T-helper 2 cell treated with Interferon-gamma antibody and Interleukin-4, amounts not matched to agents 5 μg/mL and 100 μg/mL, for 36 hours (primary cell): ENCODE measurements at places on chromosomes 3 and 15.

DNA sequence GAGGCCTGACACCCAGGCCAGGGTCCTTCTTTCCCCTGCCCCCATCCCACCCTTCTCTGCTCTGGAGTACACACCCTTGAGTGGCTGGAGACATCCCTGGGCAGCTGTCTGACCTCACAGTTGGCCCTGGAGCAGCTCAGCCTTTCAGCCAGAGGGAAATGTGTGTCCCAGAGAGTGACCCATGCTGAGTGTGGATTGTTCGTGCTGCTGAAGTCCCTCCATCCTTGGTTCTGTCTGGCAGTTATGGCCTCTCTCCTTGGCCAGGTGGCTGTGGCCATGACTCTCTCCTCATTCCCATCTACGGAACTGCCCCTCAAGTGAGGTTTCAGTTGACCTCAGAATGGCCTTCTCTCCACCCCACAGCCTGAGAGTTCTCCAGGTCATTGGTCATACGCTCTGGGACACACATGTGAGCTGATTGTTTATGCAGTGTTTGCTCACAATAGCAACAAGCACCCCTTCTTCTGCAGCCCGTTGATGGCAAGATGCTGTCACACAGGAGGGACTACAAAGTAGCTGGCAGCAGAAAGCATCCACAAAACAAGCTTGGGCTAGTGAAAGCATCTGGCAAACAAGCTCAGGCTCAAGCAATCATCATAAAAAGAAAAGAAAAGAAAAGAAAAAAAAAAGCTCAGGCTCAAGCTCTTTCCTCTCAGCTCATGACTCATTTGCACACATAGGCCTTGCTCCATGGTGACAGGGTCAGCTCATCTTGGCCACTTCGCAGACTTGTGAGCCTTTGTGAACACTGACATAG lies 55.3 kb upstream of the ITGA11 start:
- H3K4me3 ChIP-seq, result no peak overlapping the region
- peaks cover 29% of the 10 kb centered on the region for H3K27me3 ChIP-seq
- no peak overlapping the region for H3K27ac ChIP-seq
- no peaks in the 10 kb centered on the region for H3K4me1 ChIP-seq
- DNase-seq, result no peak

GRCh38 chr3:50574444-50574831 lies 5.1 kb downstream of the HEMK1 start:
- H3K27ac ChIP-seq, result peak overlapping the region; percentile 94
- peaks cover 74% of the 10 kb centered on the region for H3K4me1 ChIP-seq
- H3K36me3 ChIP-seq, result peaks cover 64% of the 10 kb centered on the region
- no peaks in the 10 kb centered on the region for H3K27me3 ChIP-seq

DNA sequence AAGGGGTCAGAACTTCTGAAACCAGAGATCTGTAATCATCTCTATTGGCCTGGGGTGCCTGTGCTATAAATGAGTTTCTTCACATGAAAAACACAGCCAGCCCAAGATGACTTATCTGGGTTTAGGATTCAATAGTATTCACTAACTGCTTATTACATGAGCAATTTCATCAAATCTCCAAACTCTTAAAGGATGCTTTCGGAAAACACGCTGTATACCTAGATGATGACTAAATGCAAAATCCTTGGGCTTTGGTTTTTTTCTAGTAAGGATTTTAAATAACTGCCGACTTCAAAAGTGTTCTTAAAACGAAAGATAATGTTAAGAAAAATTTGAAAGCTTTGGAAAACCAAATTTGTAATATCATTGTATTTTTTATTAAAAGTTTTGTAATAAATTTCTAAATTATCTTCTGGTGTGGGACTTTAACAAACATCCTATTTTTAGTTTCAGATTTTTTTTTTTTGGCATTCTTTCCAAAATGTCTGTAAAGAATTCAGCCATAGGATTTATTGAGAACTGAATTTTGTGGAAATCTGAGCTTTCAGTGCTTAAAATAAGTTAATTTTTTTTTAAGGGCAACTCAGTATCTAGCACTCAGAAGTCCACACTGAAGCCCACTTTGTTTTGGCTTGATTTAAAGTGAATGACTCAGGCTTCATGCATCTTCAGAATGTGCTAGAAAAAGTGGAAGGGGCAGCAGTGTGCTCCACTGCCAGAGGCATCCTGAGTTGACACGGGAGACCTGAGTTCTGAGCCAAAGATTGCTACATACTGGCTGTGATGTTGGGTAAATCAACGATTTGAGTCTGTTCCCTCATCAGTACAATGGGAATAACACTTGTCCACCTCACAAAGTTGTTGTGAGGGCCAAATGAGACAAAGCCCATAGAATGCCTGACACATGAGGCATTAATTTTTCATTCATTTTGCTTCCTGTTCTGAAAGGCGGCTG lies 18.7 kb downstream of the TMEM43 start:
- H3K4me1 ChIP-seq, result peaks cover 32% of the 10 kb centered on the region
- H3K27ac ChIP-seq, result peak overlapping the region; percentile 96
- peaks cover 42% of the 10 kb centered on the region for H3K36me3 ChIP-seq
- peak overlapping the region; percentile 67 for H3K4me3 ChIP-seq
- no peaks in the 10 kb centered on the region for H3K27me3 ChIP-seq

DNA sequence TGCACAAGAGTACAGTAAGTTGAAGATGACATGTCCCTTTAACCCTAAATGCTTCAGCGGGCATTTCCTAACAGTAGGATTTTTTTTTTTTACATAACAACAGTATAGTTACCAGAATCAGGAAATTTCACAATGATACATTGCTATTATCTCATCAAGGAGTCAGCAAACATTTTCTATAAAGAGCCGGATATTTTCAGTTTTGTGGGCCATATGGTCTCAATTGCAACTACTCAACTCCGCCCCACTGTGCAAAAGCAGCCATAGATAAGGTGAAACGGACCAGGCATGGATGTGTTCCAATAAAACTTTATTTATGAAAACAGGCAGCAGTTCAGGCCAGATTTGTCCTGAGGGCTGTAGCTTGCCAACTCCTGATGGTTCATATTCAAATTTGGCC lies 130.6 kb downstream of the SMAD6 start:
- no peaks in the 10 kb centered on the region for H3K36me3 ChIP-seq
- H3K4me3 ChIP-seq, result no peak overlapping the region
- no peaks in the 10 kb centered on the region for H3K4me1 ChIP-seq
- DNase-seq, result no peak
